ENCODE measurements at places on chromosomes 16 and 17. TPM values are rescaled to one million over a fixed set of nuclear protein-coding genes. Genes with fewer than 3 reads are reported as not detected.
A peak's percentile ranks its signal among the peaks of the same experiment; 100 is the strongest.

DNA sequence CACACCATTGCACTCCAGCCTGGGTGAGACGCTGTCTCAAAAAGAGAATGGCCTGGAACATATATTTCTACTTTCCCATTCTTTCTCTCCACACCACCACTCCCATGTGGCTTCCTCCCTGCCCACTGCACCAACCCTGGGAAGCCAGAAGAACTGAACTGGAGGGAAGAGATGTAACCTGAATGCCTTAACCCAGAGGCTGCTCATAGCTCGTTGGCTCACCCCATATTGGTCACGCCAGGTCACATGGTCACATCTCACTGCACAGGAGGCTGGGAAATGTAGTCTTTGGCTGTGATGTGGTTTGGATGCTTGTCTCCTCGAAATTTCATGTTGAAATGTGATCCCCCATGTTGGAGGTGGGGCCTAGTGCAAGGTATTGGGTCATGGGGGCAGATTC, 5.9 kb upstream of the DNAH17 start:
- DNase-seq = peak; percentile 12

GRCh38 chr17:39196808-39197291, 619 bp downstream of the CACNB1 start:
- no peak for DNase-seq

DNA sequence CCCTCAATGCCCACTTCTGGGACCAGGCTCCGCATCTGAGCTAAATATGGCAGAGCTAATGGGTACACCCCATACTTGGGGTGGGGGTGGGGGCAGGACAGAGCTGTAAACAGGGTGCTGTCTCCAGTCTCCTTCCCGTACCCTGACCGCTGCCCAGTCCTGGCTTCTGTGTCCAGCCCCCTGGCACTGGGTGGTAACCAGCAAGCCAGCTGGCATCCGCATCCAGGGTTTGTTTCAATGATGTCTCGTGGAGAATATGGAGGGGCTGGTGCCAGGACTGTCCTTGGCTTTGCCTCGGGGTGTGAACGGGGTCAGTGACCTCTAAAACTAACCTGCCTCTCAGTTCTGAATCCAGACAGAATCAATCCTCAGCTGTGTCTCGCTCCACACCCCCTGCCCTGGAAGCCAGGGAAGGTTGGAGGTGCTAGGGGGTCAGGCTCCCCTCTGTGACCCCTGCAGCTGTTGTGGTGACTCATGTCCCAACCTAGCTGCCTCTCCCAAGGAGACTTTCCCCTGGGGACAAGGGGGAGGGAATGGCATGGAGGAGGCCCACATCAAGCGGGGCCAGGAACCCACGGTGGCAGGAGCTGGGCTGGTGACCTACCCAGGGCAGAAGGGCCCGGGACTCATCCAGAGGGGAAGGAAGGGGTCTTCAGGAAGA, 1.5 kb upstream of the PNMT start:
- peak; percentile 72 for DNase-seq

DNA sequence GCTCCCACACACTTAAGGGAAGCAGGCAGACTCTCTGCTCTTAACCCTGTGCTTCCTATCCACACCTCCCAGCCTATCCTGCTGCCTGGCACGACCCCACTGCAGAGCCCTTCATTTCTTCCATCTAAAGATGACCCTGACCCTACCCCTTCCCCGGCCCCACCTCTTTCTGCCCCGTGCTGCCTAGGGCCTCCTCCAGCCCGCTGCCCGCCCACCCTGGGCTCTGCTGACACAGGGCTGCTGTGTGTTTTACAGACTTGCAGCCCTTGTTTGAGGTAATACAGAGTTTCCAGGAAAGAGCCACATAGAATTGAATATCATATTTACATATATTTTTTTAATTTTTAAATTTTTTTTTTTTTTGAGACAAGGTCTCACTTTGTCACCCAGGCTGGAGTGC, 42.0 kb downstream of the MEOX1 start:
- DNase-seq = no peak

DNA sequence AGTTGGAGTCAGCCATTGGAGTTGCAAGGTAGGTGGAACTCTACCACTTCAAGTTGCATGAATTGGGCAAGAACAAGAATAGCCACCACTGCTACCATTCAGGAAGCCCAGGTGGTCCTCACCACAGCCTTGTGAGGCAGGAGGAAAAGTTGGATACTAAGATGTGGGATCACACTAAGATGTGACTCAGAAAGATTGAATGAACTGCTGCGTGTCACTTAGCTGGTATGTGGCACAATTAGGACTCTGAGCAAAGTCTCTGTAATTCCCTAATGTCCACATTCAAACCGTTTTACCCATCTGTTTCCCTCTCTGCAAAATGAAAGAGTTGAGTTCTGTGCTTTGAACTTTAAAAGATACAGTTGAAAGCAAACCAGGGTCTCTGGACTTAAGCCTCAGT, 44.7 kb upstream of the HS3ST3A1 start:
- no peak for DNase-seq

- no peak for DNase-seq
Observed at GRCh38 chr17:12457493-12457892, 208.2 kb upstream of the MYOCD start.

DNA sequence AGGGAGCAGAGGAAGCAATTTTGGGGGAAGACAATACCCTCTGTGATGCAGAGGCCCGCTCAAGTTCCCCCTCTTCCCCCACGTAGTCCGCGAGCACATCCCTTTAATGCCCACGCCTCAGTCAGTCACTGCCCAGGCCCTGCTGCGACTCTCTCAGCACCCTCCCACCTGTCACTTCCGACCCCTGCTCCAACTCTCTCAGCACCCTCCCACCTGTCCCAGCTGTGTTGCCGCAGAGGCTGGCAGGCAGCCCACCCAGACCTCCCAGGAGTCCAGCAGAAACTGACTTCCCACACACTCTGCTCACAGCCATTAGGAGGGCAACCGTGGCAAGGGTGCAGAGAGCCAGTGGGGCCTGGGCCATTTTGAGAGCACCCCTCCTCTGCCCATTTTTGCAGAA, 92.7 kb downstream of the WSCD1 start:
- DNase-seq = no peak

DNA sequence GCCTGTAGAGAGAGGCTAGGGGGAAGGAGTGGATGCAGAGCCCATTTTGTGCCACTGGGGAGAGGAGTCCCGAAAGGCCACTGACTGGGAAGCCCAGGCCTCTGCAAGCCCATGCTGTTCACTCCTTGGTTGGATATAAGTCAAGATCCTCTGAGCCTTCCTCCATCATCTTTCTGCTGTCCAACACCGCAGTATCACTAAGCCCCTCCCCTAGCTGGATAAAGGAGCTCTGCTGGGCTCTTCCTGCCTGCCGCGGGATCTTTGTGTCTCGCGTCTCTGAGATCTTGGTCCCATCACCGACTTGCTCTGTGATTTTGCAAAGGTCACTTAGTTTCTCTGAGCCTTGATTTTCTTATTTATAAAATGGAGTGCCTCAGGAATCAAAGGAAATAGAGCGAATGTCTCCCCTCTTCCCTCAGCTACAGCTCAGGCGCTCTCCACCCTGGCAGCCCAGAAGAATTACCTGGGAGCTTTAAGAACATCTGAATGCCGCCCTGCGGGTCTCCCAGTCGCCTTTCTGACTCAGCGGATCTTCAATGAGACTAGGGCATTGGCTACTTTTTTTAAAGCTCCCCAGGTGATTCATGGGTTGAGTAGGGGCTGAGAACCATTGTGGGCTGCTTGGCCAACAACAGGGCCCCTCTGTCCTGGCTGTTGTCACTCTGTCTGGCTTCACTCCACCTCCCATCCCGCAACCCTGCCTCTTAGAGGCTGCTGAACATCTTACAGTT, 25.2 kb upstream of the TMEM220 start:
- no peak for DNase-seq

Gene TOM1L1
- total RNA-seq = 59.6 TPM

DNA sequence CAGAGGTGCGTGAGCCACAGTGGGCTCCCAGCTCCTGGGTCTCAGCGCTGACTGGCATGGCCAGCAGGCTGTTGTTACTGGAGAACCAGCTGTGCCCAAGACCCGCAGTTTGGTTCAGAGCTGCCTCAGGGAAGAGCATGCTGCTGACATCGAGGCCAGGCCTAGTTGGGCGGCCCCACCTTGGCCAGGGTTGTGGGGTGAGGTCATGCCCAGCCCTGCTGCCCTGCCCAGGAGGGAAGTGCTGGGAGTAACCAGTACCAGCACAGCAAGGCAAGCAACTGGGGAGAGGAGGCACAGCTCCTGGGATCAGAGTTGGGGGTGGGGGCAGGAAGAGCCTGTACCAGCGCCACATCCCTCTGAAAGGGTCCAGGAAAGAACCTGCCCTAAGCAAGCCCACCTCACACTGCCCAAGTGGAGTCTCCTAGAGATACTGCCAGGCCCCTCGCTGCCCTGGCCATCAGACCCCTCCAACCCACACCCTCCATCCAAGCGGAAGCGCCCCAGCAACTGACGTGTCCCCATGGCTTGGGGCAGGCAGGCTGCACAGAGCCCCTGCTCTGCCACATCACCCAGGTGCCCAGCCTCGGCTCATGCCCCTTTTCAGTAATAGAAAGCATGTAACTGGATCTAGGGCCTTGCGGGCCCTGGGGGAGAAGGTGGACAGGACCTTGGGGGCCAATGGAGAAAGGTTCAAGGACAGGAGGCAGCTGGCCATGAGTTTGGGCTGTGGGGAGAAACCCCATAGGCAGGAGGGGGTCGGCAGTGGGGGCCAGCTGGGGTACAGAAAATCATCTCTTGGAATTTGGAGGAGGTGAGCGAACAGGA, 990 bp downstream of the DOK4 start:
- no peak for DNase-seq

GRCh38 chr17:48043176-48043575, 5.0 kb upstream of the NFE2L1 start:
- DNase-seq = no peak

- no peak for DNase-seq
Observed at GRCh38 chr17:43679401-43679800, 17.7 kb upstream of the MEOX1 start.

DNA sequence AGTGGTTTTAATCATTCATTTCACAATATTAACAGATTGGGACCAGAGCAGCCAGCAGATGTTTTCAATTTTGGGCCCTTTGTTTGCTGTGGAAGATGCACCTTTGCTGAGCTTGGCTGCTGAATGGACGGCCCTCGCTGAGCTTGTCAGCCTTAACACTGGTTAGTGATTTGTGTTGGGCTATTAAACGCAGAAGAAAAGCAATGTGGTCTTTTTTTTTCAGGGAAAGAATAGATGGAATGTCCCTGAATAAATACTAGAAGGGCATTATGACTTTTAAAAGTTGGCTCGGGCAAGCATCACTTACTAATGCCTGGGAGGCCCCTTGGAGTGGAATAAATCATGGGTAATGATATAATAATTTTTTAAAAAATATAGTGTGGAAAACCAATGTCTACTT, 297.0 kb downstream of the MAP2K6 start:
- DNase-seq = no peak

DNA sequence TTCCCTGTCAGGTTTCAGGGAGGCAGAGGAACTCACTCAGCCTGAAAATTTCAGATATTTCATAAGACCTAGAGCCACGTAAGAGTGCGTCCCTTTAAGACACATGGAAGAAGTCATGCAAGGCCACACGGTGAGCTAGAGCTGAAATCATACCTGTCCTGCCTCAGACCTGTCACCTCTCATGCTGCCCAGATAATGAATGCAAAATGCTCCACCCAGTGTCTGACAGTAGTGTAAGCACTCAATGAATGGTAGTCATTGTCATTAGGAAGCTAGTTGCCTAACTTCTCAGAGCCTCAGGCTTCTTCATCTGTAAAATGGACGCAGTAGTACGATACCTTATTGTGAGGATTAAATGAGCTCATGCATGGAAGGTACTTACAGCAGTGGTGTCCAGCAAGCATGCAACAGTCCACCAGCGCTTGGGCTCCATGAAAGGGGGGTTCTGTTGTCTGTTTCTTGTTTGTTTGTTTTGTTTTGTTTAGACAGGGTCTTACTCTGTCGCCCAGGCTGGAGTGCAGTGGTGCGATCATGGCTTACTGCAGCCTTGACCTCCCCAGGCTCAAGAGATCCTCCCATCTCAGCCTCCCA, 60.7 kb downstream of the WSB1 start:
- DNase-seq = no peak

DNA sequence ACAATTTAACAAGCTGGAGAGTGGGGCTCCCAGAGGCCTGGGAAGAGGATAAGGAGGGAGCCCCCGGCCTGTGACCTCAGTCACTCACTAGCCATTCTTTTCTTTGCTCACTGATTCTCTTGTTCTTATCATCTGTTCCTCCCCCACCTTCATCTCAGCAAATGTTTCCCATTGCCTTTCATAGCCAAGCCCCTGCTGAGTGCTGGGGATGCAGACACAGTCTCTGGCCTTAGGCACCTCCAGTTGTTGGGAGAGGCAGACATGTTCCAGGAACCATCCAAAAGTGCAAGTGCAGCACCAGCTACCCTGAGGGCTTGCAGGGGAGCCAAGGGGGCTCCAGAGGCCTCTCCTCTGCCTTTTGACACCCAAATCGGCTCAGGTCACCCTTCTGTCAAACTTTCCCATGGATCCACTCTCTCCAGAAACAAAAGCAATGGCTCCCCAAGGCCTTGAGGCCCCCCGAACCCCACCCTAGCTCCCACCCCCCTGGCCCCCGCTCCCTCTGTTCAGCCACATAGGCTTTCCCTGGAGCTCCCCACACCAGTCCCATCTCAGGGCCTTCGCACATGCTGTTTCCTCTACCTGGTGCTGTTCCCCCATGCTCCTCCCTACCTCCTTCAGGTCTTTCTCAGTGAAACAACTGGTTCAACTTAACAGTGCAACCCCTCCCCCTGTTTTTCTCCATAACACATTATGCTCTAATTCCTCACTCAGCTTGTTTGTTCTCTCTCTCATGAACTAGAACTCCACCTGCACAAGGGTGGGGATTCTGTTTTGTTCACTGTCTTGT, 14.9 kb upstream of the KCNJ12 start:
- DNase-seq = no peak

Gene KRTAP9-8
- total RNA-seq = not detected

Gene ODAD4
- total RNA-seq = not detected

DNA sequence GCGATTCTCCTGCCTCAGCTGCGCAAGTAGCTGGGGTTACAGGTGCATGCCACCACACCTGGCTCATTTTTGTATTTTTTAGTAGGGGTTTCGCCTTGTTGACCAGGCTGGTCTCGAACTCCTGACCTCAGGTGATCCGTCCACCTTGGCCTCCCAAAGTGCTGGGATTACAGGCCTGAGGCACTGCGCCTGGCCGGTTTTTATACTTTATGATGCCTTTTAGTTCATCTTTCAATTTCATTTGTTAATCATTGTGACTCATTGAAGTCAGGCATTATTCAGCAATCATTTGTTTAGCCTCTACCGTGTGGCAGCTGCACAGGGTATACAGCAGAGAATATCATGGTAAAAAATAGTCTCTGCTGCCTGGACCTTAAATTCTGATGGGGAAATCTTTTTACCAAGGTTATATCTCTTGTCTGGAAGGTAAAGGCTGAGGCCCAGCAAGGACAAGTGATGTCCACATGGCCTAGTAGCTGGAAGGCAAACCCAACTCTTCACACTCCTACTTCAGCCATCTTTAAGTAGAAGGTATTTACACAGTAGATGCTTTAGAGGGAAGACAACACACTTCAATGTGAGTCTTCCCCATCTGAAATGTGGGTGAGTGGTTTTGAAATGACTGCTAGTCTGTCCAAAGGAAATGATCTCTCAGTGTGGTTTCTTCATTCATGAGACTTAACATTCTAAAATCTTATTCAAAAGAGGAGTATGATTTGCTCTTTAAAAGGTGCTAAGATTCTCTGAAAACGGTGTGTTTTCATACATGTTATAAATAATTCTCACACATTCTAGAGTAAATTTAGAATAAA, 2.4 kb downstream of the PRPSAP2 start:
- DNase-seq = no peak

Gene KCNG4
- total RNA-seq = not detected

All from right lobe of liver (tissue), 6 donors.